ENCODE measurements at places on chromosomes 4 and X.

DNA sequence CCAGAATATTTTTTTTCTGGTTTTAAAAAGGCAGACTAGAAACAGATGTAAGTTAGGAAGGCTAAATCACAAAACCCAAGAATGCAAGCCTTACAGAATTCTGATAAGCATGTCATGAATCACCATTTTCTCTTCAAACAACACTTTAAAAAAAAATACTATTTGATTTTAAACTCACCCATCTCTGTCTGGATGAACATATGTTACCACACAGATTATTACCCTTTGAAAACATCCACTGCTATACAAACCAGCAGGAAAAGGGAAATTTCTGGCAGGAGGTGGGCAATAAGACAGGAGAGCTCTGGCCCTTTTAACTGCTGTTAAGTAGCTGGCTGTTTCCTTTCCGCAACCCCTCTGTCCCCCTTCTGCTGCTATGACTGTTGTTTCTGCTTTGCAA is 317.7 kb upstream of the NOCT start:
- DNase-seq, result no peak

GRCh38 chr4:184030036-184030435 is 124.9 kb downstream of the STOX2 start:
- no peak for DNase-seq

- no peak for DNase-seq
Measured at GRCh38 chr4:62006108-62006507, 806.0 kb downstream of the ADGRL3 start.

DNA sequence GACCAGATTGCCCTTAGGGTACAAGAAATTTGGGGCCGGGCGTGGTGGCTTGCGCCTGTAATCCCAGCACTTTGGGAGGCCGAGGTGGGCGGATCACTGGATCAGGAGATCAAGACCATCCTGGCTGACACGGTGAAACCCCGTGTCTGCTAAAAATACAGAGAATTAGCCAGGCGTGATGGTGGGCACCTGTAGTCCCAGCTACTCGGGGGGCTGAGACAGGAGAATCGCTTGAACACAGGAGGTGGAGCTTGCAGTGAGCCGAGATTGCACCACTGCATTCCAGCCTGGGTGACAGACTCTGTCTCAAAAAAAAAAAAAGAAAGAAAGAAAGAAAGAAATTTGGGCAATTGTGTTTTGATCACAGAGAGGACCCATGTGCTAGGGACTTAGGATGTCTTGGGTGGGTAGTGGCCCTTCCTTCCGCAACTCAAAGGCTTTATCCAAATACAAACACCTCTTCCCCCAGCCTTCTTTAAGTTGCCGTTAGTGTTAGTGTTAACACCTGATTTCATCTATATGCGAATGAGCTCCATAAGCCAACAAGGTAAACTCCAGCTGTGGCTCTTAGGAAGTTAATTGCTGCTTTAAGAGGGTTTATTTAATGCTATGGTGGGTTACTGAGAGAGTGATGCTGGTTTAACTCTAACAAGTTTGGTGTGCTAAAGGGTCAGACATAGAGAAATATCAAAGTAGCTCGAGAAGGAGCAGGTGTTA is 8.6 kb upstream of the CCDC110 start:
- DNase-seq, result no peak

DNA sequence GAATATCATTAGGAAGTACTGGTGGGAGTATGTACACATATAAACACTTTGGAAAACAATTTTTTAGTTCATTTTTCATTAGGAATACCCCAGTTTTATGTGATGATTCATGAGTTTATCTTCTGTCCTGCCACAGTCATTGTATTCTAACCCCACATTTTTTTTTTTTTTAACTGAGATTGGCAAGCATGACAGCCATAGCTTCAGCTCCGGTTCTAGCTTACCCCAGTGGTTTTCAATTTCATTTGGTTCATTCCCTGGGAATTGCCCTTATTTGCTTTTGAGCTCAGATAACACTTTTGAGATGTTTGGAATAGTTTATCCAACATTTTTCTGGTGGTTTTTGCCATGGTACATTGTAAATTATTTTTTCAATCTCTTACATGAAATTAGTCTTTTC is 21.0 kb upstream of the FMR1 start:
- DNase-seq, result no peak

GRCh38 chrX:78661836-78662235 is 2.7 kb upstream of the RTL3 start:
- DNase-seq, result no peak

GRCh38 chr4:180949424-180950213 is 1293.6 kb upstream of the TENM3 start:
- no peak for DNase-seq

DNA sequence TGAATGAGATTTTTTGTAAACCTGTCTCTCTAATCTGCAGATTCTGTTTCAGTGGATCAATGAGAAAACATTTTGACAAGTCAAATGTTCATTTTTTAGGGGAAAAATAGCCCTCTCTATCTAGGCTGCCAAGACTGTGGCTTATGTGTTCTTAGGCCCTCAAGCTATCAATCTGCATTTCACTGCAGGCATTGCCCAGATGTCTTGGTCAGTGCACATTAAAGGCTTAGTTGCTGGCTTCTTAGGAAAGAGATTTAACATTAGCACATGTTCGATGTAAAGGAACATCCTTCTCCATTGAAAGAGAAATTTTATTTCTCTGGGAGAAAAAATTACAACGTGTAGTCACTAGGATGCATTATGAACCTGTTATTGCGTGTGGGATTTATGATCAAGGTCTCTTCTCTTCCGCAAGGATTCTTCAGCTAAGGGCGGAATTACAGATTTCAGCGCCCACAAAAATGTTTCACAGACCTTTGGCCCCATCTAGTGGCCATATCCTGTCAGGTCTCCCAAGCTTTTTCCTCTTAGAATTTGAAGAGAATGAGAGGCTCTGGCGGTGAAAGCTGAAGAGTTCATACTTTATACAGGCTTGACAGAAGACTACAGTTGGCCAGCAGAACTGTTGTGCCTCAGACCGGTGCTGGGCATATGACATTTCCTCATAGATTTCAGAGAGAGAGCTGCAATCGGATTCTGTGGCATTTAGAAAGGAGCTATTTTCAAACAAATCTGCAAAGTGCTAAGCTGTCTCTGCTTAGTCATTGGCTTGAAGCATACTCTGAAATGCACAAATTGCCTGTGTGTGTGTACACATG is 144.6 kb upstream of the NOCT start:
- no peak for DNase-seq

- no peak for DNase-seq
Measured at GRCh38 chr4:152101556-152102435, 341.0 kb upstream of the GATB start.

DNA sequence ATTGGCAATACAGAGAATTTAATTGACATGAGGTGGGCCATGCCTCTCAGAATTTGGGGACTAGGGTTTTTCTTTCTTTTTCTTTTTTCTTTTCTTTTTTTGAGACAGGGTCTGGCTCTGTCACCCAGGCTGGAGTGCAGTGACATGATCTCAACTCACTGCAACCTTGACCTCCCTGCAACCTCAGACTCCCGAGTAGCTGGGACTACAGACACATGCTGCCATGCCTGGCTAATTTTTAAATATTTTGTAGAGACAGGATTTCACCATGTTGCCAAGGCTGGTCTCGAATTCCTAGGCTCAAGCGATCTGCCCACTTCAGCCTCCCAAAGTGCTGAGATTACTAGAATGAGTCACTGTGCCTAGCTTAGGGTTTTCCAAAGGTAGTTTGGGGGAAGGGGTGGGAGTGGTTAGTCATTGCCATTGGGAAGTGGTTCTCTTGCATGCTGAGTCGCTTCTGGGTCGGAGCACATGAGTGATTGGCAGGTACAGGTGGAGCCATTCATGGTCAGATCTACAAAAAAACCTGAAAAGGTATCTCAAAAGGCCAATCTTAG is 54.5 kb downstream of the MID2 start:
- DNase-seq, result no peak

DNA sequence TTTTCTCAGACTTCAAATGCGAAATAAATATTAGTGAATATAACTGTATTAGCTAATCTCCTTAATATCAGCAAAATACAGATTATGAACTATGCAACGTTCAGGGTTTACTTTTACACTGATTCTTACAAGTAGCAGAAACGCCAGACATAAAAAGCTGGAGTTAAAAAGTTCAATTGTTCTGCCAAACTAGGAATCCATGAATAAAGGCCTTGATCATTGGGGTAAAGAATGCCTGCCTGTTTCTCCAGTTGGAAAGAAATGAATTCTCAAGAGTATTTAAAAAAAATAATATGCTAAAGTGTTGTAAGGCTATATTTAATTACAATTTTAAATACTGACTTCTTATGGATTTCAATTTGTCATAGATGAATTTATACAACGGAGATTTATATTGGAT is 612.2 kb downstream of the DMD start:
- no peak for DNase-seq

DNA sequence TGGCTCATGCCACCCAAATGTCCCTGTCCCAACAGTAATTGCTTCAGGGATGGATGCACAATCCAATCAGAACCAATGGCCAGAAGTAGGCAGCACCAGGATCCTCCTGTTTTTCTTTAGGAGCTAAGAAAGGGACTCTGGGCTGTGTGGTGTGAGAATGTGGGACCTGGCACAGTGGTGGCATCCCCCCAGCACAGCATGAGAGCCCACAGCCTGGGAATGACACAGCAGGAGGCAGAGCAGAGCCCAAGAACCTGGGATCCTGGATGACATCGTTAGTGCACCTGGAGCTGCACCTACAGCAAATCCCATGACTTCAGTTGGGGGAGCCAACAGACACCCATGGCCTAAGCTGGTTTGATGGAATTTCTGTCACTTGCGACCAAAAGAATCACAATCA is 70.7 kb upstream of the C4orf50 start:
- no peak for DNase-seq

- DNase-seq, result no peak
Measured at GRCh38 chrX:151922692-151923091, 10.0 kb downstream of the MAGEA4 start.

DNA sequence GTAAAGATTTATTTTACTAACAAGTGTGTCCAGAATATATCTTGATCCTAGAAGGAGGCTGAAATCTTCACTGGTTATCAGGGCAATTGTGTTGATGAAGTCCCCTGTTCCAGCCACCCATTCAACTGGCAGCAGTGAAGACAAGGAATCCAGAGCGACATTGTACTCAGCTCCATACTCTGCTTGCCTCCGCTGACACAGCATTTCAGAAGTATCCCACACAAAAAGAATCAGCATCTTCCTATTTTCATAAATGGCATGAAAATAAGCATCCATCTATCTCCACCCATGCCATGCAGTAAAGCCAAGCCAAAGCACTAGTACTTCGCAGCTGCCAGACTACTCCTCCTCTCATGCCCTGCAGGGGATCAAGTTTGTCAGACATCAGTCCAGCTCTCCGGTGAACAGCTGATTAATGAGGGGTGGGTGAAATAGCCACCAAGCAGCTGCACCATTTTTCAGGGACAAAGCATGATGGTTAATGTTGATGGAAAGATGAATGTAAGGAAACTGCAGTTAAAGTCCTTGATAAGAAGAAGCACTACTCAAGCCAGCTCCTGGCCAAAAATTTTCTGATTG is 54.0 kb downstream of the COL25A1 start:
- DNase-seq, result no peak

DNA sequence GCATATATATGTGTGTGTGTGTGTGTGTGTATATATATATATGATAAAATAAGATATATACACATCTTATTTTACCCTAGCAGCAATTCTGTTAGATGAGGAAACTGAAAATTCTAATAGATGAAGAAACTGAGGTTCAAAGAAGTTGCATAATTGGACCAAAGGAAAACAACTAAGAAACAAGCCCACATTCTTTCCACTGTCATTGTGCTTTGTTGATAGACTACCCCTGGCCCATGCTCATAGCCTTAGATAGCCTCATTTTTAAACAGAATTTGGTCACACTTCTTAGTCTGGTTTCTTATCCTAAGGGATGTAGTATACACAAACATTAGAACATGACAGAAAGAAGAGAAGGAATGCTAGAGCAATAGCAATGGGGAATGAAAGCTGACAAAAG is 138.8 kb downstream of the NDST3 start:
- no peak for DNase-seq

DNA sequence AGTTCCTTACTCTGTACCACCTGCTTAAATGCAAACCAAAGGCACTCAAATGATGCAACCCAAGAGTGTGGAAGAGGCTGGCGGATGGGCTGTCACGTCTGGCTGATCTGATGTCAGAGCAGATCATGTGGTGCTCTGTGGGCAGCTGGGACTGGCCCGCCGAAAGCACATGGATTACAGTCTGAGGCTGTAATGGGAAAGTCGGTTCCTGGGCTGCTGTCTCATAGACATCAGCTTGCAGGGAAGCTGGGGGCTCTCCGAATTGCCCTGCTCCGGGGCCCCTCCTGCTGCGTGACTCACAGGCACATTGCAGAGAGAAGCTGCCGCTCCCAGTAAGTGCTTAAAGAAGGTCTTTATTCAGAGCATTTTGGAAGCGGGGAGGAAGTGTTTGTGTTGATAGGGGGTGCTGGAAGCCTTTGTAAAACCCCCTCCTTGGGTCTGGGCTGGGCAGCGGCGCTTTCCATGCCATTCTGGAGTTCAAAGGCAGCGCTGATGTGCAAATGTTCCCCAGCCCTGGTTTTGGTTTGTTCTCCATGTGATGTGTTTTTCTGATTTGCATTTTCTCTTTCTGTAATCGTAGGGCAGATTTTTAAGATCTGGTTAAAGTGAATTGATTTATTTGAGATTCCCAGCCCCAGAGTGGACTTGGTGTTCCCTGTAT is 181.1 kb downstream of the LARP7 start:
- no peak for DNase-seq

DNA sequence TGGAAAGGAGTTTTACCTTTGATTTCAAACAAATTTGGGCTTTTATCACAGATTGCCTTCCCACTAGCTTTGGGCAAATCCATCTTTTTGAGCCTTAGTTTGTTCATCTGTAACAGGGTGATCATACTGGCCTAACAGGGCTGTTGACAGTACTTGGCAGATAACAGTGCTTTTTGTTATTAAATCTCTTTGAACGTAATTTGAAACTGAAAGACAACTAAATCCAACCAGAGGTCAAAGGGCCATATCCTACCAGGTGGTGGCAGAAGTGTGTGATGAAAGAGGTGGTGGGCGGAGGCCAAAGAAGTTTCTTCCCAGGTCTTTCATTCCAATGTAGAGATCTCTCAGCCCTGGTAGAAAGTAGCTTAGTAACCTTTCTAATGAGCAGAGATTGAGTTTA is 35.2 kb upstream of the TADA2B start:
- DNase-seq, result no peak

DNA sequence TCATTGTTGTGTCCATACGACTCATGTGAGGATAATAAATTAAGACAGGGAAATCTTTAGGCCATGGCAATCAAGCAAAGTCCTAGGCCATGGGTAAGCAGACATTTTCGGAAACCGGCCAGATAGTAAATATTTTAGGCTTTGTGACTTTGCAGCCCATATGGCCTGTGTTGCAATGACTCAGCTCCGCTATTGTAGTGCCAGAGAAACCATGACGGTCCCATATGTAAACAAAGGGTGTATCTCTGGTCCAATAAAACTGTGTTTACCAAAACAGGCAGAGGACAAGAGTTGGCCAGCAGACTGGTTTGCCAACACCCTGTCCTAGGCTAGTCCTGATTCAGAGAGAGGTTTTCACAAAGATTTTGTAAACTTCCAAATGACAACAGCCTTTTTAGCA is 5.0 kb downstream of the FAM114A1 start:
- no peak for DNase-seq
